Fibroblast of skin of left biceps (primary cell): ENCODE measurements at places on chromosomes 11 and 22.

- DNase-seq, result no peak
Observed at GRCh38 chr11:114813189-114813718, 134.9 kb downstream of the NXPE2 start.

- DNase-seq, result no peak
Observed at GRCh38 chr22:39254789-39255298, 10.1 kb upstream of the PDGFB start.

DNA sequence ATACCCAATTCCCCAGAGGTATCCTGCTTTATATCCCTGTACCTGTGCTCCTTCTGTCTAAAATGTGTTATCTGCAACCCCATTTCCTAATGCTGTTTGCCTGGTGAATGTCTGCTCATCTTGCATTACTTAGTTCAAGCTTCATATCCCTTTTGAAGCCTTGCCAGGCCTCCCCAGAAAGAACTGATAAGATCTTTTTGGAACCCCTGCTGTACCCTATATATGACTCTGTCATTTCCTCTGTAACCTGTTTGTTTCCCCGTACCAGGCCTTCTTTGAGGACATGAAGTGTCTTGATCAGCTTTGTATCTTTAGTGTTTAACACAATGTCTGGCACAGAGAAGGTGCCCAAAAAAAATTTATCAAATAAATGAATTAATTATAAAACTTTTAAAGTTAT, 77.6 kb downstream of the LIF start:
- DNase-seq, result no peak

GRCh38 chr11:46901156-46901555, 17.2 kb downstream of the LRP4 start:
- DNase-seq, result no peak

DNA sequence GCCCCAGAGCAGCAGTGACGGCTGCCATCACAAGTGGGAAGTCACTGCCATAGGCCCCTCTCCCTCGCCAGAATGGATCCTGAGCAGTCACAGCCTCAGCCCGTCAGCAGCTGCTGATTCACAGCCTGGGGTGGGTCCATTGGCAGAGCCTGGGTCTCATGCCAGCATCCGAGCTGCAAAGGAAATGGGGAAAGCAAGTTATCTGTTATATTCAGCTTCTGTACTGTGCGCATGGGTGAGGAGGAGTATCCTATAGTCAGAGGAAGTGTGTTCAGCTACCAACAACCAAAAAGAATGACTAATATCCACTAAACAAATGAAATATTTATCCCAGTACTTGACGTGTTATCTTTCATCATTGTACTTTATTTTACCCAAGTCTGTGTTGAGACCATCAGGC, 119.7 kb downstream of the RCN1 start:
- peak; percentile 26 for DNase-seq

DNA sequence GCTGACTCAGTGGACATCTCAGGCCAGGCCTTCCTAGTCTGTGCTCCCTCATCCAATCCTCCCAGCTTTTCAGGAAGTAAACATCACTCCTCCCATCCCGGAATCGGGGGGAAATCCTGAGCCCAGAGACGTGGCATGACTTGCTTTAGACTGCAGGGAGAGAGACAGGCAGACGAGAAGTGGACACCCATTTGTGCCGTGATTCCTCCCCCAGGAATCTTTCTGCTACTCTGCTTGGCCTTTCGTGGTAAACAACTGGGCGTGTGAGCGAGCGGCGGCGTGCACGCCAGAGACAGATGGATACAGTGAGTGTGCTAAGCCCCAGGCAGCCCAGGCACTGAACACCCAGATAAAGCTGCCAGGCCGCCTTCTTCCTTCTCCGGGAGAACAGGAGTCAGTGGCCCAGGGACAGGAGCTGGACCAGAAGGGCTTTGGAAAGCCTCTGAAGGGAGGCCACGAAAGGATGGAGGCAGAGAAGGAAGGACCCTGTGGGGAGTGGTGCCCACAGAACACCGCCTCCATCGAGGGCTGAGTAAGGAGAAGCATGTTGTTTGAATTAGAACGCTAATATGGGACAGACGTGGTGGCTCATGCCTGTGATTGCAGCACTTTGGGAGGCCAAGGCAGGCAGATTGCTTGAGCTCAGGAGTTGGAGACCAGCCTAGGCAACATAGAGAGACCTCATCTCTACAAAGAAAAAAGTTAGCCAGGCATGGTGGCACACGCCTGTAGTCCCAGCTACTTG, 53.0 kb upstream of the PRR5 start:
- peak; percentile 83 for DNase-seq

- DNase-seq, result no peak
Observed at GRCh38 chr11:91966368-91966767, 258.2 kb upstream of the FAT3 start.

DNA sequence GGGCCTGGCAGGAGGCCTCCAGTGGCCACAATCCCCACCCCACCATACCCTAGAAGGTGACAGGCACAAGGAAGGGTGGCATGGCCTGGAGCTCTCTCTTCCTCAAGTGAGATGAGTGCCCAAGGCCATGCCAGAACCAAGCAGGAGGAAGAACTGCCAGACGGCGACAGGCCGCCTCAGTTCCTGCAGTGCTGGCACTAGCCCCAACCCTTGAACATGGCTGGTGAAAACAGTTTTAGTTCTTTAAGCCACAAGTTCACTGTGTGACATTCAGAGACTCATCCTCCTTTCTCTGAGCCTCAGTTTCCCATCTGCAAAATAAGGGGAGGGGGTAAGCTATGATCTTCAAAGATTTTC, 9.8 kb downstream of the CHRDL2 start:
- no peak for DNase-seq

DNA sequence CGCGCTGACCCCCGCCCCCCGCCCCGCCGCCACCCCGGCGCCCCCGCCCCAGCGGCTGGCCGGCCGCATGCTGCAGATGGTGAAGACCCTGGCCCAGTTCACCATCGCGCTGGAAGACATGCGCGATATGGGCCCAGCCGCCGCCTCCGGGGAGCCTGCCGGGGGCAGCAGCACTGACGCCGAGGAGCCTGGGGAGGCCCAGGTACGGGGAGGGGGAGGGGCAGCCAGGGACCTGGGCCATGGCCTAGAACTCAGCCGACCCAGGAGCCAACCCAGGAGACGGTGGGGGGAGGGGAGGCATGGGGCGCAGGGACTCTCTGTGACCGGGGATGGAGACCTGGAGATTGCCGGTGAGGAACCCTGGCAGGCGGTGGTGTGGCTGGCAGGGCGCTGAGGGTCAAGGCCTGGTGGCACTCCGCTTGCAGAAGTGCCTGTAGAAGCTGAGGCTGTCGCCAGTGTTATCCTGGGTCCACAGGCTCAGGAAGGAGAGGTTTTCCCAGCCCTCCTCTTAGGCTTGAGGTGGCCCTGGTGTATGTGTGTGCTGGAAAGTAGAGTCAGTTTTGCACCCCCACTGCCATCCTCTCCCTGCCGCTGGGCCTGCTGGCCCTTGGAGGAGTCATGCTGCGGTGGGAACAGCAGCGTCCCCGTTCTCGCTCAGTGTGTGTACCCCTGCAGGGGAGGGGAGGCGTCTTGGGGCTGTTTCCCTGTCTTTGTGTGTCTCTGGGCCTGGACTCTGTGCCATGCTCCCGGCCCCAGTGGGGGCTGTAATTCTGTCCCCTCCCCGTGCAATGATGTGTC, 32.9 kb upstream of the RELT start:
- no peak for DNase-seq

DNA sequence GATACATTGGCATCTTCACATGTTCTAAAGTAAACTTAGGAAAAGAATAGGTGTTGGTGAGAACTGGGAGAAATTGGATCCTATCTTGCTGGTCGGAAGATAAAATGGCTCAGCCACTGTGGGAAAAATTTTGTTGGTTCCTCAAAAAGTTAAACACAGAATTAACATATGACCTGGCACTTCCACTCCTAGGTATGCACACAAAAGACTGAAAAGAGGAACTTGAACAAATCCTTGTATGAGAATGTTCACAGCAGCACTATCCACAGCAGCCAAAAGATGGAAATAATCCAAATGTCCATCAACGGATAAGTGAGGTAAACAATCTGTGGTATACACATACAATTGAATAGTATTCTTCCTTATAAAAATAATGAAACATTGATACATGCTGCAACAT, 4.8 kb upstream of the TPH1 start:
- DNase-seq, result no peak

- no peak for DNase-seq
Observed at GRCh38 chr22:35459423-35459894, 59.5 kb downstream of the MCM5 start.

GRCh38 chr11:75103380-75104026, 6.8 kb upstream of the OR2AT4 start:
- DNase-seq, result peak; percentile 5

DNA sequence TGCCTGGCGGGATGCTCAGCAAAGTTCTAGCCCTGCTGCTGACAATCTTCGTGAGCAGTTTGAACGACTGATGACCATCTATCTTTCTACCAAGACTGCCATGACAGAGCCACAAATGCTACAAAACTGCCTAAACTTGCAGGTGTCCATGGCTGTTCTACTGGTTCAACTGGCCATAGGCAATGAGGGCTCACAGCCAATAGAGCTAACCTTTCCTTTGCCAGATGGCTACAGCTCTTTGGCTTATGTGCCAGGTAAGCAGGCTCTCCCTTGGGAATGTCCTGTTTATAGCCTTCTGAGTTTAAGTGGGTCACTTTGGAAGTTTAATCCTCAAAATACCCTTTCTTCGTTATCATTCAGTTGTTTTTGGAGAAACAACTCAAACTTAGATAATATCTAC, 20.1 kb downstream of the UBE4A start:
- no peak for DNase-seq

GRCh38 chr11:134533511-134533910, 121.5 kb upstream of the B3GAT1 start:
- no peak for DNase-seq

GRCh38 chr22:49209452-49210195, 618.0 kb downstream of the BRD1 start:
- DNase-seq, result no peak

DNA sequence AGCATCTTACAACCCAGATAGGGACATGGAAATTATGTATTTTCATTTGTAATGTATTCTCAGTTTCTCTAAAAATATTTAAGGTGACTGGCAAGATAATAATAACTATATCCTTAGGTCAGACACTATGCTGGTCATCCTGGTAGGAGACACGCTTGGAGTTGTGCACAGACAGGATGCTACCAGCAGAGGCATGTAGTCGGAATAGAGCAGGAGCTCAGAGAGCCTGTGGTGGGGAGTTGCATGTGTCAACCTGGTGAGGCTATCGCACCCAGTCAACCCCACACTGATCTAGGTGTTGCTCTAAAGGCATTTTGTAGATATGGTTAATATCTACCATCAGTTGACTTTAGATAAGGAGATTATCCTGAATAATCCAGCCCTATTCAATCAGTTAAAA, 318.5 kb downstream of the MIAT start:
- DNase-seq, result no peak

DNA sequence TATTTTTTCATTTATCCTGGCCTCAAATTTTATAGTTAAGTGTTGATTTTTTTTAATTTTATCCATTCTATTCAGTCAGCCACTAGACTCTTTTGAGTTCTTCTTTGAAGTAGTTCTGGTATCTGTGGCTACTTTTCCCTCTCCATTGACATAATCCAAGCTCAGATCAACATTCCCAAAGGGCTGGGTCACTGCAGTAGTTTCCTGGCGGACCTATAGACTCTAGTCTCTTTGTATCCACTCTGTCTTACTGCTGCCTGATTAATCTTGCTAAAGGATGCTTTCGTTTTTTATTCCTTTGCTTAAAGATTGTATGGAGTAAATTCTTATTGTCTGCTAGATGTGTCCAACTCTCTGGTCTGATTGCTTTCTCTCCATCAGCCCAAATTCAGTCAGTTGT, 87.6 kb downstream of the UVRAG start:
- DNase-seq, result no peak

DNA sequence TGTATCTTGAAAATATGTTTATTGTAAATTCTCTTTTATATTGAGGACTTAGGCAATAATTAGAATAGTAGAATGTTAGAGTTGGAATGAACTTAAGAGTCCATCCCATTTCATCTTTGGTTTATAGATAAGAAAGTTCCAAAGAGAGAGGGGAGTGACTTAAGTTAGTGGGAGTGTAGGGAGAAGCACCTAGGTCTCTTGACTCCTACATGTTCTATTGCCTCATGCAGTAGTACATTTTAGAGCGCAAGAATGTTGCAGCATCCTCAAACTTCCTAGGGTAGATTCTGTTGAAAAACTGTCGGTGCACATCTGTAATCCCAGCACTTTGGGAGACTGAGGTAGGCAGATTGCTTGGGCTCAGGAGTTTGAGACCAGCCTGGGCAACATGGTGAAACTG, 8.7 kb downstream of the RRM1 start:
- no peak for DNase-seq

DNA sequence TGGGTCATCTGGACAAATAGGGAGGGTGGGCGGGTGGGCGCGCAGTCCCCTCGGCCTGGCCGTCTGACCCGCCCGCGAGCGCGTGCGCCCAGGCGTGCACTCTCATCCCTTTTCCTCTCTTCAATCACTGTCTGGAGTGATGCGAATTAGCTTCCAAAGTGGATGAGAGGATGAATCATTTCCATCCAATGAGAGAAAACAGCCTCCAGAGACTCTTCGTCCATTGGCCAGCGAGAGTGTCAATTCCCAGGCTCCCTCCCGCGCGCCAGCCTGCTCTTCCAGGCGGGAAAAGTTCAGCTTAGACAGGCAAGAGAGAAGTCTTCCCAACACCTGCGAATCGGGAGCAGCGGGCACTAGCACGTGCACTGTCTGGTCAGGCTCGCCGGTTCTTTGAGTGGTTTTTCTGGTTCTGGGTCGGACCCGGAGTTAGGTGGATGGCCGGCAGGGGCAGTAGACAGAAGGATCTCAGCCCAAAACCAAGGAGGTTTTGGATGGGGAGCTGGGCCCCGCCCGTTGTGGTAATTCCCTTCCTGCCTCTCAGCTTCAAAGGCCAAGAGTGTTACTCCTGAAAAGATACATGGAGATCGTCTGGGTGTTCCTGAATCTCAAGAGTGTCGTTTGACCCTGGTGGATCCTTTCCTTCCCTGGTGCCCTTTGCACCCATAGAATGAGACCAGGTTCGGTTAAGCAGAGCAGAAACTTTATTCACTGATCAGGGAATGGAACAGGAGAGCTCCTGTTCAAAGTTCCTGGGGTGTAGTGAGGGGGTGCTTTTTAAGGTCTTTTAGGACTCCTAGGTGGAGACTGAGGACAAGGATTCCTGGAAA, 33.4 kb upstream of the GLYATL1 start:
- peak; percentile 85 for DNase-seq

- no peak for DNase-seq
Observed at GRCh38 chr11:9153651-9154050, 62.3 kb upstream of the SCUBE2 start.

GRCh38 chr11:69819541-69820070, 390 bp upstream of the FGF3 start:
- DNase-seq, result no peak

GRCh38 chr11:130428316-130429119, at the start of gene ADAMTS8:
Gene ADAMTS8 (minus strand): TSS chr11:130428609. CDS start chr11:130428286, 323 bp downstream.
- DNase-seq, result no peak
